Prostate gland (tissue), 2 donors: ENCODE measurements at places on chromosomes 3 and 15.

DNA sequence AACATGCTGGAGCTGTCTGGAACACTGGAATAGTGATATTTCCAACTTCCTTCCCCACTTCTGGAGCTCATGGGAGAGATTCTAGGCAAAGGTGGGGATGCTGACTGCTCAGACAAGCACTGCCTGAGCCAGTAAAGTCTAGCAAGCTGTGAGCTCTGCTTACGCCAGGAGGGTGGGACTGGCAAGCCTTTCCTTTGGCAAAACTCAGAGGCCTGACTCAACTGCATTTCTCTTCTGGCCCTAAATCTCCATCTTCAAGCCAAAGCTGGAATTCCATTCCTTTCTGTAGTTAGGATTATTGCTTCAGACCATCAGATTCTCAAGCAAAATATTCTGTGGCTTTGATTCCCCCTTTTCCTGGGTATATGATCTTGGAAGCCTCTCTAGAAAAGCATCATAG is 20.3 kb upstream of the EPB42 start:
- DNase-seq = no peak

DNA sequence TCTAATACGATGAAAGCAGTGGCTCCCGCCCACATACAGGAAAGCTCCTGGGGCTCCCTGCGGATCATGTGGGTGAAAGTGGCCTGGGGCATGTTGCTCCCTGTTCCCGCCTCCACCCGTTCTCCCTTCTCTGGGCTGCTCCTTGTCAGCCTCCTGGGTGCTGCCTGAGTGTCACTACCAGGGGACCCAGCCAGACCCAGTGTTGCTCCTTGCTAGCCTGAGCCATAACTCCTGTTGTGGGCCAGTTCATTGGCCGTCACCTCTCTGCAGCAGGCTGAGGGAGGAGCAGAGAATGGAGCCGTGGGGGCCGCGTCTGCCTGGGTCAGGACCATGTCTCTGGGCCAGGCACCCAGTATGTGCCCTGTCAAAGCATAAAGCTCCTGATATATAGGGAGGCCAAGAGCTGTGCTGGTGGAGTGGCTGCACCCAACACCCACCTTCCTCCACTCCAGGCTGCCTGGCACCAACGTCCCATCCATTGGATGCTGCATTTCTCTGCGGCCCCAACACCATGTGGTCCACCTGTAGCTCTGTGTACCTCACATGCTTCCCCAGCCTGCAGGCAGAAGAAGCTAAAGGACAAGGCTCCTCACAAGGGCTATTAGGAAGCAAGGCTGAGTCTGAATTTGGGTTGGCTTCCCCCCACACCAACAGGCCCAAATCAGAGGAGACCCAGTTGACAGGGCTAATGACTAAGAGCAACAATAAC is 40.5 kb downstream of the KLF13 start:
- no peak for DNase-seq

- no peak for DNase-seq
Measured at GRCh38 chr3:196149375-196149774, 61.8 kb downstream of the ZDHHC19 start.

GRCh38 chr15:34754171-34754601 is 612 bp downstream of the GJD2 start:
- DNase-seq = no peak

- DNase-seq = no peak
Measured at GRCh38 chr15:95795386-95795785, 535.1 kb upstream of the NR2F2 start.
